ENCODE measurements at places on chromosomes 3 and 15. TPM values are rescaled to one million over a fixed set of nuclear protein-coding genes. Genes with fewer than 3 reads are reported as not detected.

The DYNLT2B gene
- total RNA-seq, result 12.4 TPM

The PLA2G4E gene
- total RNA-seq, result not detected

The SLC6A11 gene
- not detected for total RNA-seq

The PLSCR2 gene
- total RNA-seq, result 0.18 TPM

The HIGD2B gene
- total RNA-seq, result not detected

The NFKBIZ gene
- 9.3 TPM for total RNA-seq

The LRRC31 gene
- total RNA-seq, result not detected

The HHLA2 gene
- not detected for total RNA-seq

The RBPMS2 gene
- 0.09 TPM for total RNA-seq

The TMEM45A gene
- total RNA-seq, result 2.8 TPM

The GOLGA8N gene
- 3.2 TPM for total RNA-seq

The WDR6 gene
- 98.7 TPM for total RNA-seq

The PARP9 gene
- total RNA-seq, result 9.9 TPM

The SLC9A9 gene
- total RNA-seq, result 0.56 TPM

The MAPKAPK3 gene
- 16.8 TPM for total RNA-seq

The FETUB gene
- not detected for total RNA-seq

The CLASP2 gene
- 60.5 TPM for total RNA-seq

The TRIM42 gene
- total RNA-seq, result not detected

The PXYLP1 gene
- total RNA-seq, result 3.9 TPM

The CDCP1 gene
- 5.1 TPM for total RNA-seq

The CTXN2 gene
- under 0.01 TPM for total RNA-seq

The HGD gene
- total RNA-seq, result not detected

The PLA2G4F gene
- not detected for total RNA-seq

The PLCB2 gene
- total RNA-seq, result 2.0 TPM

The ENTPD3 gene
- not detected for total RNA-seq

The GOLGA8K gene
- total RNA-seq, result 0.28 TPM

The SCAANT1 gene
- 1.2 TPM for total RNA-seq

The HACL1 gene
- 33.0 TPM for total RNA-seq

The THPO gene
- not detected for total RNA-seq

The MAN2C1 gene
- total RNA-seq, result 152 TPM

The C3orf52 gene
- total RNA-seq, result 3.8 TPM

The BTLA gene
- not detected for total RNA-seq

The EBLN2 gene
- total RNA-seq, result 7.2 TPM

The ADAMTS9 gene
- total RNA-seq, result 31.2 TPM

The P2RY14 gene
- not detected for total RNA-seq

The CSPG4 gene
- total RNA-seq, result under 0.01 TPM

The CKMT1A gene
- not detected for total RNA-seq

The EPHB3 gene
- under 0.01 TPM for total RNA-seq
